Mesothelial cell of epicardium (in vitro differentiated cells): ENCODE measurements at places on chromosomes 7 and 10. TPM values are rescaled to one million over a fixed set of nuclear protein-coding genes. Genes with fewer than 3 reads are reported as not detected.
A peak's percentile ranks its signal among the peaks of the same experiment; 100 is the strongest.

The GIMAP2 gene
- not detected in 3 replicates for total RNA-seq

The FAM13C gene
- total RNA-seq = 6.7 to 7.3 TPM (median 6.8 TPM) in 3 replicates

GRCh38 chr7:373818-374705 lies 84.1 kb downstream of the FOXL3 start:
- DNase-seq = no peak

DNA sequence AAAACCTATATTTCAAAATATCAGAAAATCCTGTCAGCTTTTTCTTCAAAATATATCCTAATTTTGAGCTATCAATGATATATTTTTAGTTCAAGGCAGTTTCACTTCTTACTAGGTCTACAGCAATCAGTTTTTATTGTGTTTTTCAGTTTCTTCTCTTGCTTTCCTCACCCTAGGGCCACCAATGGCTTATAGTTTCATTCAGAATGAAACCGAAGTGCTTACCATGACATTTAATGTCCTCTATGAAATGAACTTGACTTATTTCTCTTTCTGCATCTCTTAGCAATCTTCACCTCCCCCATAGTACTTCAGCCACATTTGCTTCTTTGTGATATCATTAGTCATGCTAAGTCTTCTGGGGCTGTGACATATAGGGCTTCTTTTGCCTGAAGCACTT lies 100.3 kb downstream of the ARL5B start:
- DNase-seq = no peak

GRCh38 chr7:105643384-105643783 lies 62.1 kb upstream of the EFCAB10 start:
- no peak for DNase-seq

DNA sequence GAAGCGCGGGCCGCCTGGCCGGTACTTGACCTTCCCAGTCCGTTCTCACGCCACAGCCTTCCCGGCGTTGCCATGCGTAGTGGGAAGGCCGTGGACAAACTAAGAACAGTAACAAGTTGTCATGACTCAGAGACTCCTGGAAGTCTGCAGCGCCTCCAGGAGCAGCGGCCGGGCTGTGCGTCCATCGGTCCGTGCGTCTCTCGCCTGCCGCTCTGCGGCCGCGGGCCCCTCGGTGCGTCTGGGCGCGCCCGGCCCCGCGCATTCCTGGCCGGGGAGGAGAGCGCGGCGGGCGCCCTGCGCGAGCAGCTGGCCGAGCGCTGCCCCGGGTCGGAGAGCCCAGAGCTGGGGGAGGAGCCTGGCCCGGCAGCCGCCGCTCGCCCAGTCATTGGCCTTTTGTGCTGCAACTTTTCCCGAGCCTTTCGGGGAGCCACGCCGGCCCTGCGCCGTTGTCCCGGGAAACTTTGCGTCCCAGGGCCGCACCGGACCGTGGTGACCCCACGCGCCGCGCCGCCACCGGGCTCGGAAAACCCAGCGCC lies 123.7 kb downstream of the TACC2 start:
- peak; percentile 59 for DNase-seq

DNA sequence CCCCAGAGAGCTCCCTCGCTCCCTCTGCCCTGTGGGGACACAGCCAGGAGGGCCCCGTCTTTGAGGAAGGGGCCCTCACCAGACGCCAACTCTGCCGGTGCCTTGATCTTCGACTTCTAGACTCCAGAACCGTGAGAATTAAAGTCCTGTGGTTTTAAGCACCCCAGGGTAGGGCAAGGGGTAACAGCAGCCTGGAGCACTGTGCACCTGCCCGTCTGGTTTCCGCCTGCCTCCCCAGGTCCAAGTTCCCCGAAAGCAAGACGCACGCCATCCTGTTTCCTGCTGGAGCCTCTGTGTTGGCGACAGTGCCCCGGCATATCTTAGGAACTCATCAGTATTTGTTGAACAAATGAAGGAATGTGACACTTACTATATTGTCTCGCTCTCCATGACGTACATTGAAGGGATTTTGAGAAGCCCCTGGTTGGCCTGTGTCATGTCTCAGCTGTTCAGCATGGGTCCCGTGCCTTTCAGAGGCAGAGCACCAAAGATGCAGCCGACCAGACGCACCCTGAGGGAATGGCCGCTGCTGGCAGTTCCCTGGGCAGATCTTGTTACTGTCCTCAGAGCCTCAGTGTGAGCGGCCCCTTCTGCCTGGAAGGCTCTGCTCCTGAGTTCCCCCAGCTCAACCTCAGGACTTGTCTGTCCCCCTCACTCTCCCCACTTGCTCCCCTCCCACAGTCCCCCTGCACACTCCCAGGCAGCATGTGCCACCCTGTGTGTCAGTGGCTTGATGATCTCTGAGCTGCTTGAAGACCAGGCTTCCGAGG lies 226.2 kb downstream of the TCERG1L start:
- DNase-seq = no peak

- DNase-seq = no peak
Observed at GRCh38 chr10:10132009-10132408, 885.7 kb upstream of the CELF2 start.
